Brain (organoid and tissue), 16 donors: ENCODE measurements at places on chromosomes 11 and 22.

DNA sequence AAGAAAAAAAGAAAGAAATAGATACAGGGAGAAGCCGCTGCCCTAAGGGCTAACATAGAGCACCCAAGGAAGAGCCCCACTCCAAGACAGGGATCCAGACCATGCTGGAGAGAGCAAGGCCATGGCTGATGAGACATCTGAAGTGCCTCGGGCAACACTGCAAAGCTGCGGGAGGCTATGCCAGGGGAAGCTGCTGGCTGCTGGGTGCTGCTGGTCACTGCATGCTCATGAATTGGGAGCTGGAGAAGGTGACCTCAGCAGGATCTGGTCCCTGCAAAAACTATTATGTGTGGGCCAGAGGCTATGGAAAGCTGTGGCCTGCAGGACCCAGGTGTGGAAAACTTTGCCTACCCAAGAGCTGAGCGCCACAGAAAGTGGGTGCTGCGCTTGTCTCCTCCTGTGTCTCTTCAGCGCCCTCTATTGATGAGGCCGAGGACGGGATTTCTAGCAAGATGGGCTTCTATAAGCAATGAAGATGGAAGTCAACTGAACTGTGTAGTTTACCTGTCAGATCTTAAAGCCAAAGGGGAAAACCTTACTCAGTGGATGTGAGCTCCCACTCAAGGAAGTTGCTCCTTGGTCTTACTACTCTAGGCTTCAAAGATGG lies 17.3 kb upstream of the SLC29A2 start:
- DNase-seq: peak; percentile 31

GRCh38 chr11:12811861-12812260 lies 137.6 kb downstream of the TEAD1 start:
- no peak for DNase-seq

GRCh38 chr11:110501428-110501827 lies 71.7 kb downstream of the FDX1 start:
- no peak for DNase-seq

GRCh38 chr11:16825101-16825500 lies 86.7 kb downstream of the C11orf58 start:
- DNase-seq: peak; percentile 78

GRCh38 chr22:38071421-38072321 lies 12.3 kb downstream of the SLC16A8 start:
- DNase-seq: no peak

- DNase-seq: no peak
These were observed 36.5 kb upstream of the THY1 start for GRCh38 chr11:119459293-119459976.

GRCh38 chr22:25816522-25817059 lies 74.6 kb downstream of the MYO18B start:
- no peak for DNase-seq

GRCh38 chr11:68036717-68037239 lies 2.0 kb upstream of the TCIRG1 start:
- no peak for DNase-seq

- DNase-seq: no peak
These were observed 144.2 kb downstream of the TRIM29 start for GRCh38 chr11:119993722-119994121.

GRCh38 chr11:126136507-126136906 lies 73.8 kb upstream of the CDON start:
- no peak for DNase-seq

- peak; percentile 83 for DNase-seq
These were observed 247.3 kb downstream of the MN1 start for GRCh38 chr22:27554106-27554811.

DNA sequence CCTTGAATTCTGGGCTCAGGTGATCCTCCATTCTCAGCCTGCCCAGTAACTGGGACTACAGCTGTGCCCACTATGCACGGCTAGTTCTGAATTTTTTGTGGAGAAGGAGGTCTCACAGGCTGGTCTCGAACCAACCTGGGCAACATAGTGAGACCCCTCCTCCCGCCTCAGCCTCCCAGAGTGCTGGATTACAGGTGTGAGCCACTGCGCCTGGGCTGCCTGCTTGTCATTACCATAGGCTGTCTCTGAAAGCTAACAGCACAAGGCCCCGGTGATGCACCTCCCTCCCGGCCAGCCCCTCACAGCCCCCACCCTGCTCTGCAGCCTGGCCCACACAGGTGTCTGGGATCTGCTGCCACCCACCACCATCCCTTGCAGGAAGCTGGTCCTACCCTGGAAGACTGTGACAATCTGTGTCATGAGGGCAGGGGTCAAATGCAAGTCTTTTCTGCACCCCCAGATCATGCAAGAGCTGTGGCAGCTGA lies 82.4 kb downstream of the DGCR2 start:
- no peak for DNase-seq

DNA sequence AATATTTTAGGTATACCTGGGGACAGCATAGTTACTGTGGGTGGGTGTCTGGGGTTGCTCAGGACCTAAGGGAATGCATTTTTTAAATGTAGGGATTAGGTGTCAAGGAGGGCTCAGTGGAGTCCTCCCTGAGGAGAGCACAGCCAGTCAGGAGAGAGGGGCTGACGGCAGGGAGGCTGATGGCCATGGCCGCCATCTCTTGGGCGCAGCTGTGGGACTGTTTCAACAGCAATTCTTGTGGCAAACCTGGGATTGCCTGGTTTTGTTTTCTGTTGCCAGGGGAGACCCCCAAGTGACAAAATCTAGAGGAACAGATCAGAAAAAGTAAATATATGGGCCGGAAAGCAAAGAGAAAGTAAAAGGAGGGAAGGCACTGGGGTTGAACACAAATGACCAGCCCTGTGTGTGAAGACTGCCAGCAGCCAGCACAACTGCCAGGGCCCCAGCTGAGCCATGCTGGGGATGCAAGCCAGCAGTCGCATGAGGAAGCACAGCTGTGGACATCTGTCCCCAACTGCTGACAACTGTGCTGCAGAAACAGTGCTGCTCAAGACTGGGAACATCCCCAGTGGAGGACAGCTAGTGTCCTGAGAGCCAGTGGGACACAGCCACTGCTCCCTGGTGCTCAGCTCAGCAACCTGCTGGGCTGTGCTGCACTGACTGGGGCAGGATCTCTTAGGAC lies 10.5 kb downstream of the MIF start:
- no peak for DNase-seq

GRCh38 chr22:33328789-33329296 lies 270.7 kb upstream of the SYN3 start:
- no peak for DNase-seq

DNA sequence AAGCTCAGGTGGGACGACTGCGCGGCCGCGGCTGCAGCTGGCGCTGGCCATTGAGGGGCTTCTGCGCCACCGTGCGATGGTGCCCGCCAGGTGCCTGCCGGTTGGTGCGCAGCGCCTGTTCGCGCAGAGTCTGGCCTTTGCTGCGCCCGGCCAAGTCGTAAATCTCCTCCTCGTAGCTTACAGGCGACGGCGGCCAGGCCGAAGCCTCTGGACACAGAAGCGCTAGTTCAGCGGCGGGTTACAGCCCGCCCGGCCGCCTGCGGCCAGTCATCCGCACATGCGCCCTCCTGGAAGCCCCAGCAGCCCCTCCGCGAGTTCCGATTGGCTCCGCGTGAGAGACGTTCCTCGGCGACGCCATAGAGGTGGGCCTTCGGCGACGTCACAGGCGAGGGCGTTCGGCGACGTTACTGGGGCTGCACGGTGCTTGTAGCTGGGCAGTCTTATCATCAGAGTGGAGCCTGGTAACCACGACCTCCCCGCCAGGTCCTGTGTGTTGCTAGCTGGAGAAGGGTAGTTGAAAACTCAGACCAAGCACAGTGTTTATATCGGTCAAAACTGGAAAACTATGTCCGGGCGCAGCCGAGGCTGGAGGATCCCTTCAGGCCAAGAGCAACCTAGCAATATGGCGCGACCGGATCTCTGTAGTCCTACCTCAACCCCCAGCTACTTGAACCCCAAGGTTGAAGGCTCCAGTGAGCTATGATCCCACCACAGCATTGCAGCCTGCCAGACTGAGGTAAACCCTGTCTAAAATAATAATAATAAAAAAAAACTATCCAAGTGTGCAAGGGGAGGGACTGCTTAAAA lies 265.7 kb downstream of the OR4C45 start:
- DNase-seq: no peak

DNA sequence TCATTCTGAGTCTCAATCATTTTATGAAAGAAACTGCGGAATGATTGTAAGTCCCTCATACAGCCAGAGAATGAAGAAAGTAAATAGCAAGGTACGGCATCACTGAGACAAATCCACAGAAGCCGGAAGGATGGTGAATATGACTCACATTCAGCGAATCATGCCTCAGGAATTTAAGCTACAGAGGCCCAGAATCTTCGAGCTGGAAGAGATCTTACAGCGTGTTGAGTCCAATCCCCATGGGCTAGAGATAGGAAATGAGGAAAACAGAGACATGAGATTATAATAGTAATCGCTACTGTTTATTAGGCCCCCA lies 173.2 kb downstream of the KIF18A start:
- DNase-seq: no peak

- no peak for DNase-seq
These were observed 14.4 kb downstream of the TSKU start for GRCh38 chr11:76797341-76798201.

DNA sequence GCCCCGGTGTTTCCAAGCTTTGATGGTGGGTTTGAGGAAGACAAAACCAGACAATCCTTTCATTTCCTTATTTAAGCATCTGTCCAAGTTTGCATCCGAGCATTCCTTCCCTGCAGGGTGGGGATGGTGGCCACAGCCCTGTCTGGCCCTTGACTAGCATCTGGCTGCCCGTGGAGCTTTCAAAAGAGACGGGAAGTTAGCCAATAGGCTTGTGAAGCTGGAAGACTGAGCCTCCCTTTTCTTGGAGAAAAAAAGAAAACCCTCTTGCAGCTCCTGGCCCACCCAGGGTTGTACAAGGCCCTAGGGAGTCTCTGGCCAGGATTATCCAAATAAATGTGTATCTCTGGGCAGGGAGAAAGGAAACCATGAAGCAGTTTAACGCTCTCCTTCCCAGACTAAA lies 60.6 kb downstream of the MICAL2 start:
- DNase-seq: no peak

- DNase-seq: no peak
These were observed 73.4 kb downstream of the NCAPD3 start for GRCh38 chr11:134150195-134150903.

DNA sequence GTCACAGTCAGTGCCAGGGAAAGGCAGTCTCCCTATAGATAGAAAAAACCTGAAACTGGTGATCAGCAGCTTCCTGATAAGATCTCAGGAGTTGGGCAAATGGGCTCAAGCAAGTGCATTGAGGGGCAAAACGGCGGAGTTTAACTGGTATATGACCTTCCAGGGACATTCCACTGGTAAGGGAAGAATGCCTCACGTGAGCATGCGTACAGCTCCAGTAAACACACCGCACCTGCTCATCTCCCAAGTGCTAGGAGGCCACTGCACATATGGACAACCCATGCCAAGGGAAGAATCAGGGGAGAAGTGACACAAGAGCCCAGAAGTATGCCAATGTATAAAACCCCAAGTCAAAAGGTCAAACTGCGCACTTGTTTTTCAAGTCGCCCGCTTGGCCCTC lies 11.6 kb downstream of the HEPHL1 start:
- DNase-seq: no peak

GRCh38 chr22:26322179-26322905 lies 106.7 kb upstream of the ASPHD2 start:
- no peak for DNase-seq

DNA sequence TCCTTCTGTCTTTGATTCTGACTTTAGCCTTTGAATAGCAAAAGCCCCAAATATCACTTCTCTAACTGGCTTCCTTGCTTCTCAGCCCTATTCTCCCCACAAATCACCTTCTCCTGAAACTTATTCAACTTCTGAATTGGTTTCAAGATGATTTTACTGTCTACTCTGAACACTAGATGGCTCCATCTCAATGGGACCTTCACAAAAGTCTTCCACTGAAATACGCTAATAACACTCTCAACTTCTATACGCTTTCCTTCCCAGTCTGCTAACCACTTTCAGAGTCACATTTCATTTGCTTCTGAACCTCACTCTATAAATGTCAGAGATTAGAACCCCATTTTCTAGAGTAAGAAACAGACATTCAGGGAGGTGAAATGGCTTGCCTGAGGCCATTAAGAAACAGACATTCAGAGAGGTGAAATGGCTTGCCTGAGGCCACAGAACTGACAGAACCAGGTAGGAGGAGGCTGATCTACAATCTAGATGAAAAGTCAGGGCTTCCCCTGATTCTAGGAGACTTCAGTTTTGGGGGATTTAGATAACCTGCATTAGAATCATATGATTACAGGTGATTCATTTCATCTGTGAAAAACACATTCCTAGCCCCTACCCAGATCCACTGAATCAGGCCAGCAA lies 20.6 kb downstream of the MORC2 start:
- DNase-seq: peak; percentile 86

DNA sequence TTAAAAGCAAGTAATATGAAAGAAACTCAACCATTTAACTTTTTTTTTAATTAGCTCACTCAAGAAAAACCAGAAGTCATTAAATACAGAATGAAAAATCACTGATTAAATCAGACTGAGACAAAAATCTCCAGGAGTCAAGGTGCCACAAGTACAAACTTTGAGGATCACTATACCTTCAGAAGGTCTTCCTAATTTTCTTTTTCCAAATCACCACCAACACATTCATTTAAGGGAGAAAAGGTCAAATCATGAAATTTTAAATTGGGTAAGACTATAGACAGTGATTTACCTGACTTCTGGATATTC lies 32.3 kb downstream of the PITPNB start:
- no peak for DNase-seq

- DNase-seq: no peak
These were observed 65.4 kb downstream of the TP53I11 start for GRCh38 chr11:44885065-44885810.

GRCh38 chr11:119196833-119197483 lies 9.2 kb upstream of the CBL start:
- DNase-seq: peak; percentile 94

DNA sequence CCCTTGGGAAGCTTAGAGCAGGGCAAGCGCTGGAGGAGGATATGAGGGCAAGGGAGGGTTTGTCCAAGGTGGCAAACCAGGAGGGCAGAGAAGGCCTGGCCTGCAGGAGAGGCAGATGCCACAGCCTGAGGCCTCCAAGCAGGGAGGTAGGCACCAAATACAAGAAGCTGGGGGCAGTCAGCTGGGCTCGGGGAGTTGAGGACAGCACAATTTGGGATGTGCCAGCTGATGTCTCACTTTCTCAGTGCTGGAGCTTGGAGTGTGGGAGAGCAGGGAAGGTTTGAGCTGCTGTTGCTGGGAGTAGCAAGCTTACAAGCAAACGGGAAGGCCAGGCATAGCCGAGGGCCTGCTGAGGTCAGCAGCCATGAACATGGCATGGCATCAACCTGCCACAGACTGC lies 4.0 kb downstream of the ZDHHC24 start:
- DNase-seq: no peak
